Calu3 (cell line): ENCODE measurements at places on chromosomes 5 and 9.
A peak's percentile ranks its signal among the peaks of the same experiment; 100 is the strongest.

- DNase-seq = no peak
These were observed 66.2 kb upstream of the SSBP2 start for GRCh38 chr5:81817086-81817485.

GRCh38 chr5:52283221-52283620 lies 504.5 kb upstream of the ITGA1 start:
- DNase-seq = peak; percentile 15

DNA sequence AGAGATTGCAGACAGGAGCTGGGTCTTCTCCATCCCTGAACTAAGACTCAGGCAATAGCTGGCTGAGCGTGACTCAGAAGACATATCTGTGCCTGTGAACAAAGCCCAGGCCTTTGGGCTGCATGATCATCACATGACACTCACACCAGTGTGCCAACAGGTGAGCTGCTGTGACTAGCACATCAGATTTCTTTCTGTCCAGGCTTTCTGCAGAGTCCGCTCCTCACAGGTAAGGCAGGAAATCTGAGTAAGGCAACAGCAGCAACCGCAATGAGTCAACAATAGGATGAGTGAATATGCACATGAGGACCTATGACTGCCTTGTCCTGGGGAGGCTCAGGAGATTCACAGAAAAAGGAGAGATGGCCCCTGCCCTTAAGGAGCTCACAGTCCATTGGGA lies 293.6 kb downstream of the ACTL7B start:
- no peak for DNase-seq

GRCh38 chr5:173327084-173327947 lies 898 bp downstream of the STC2 start:
- peak; percentile 41 for DNase-seq

GRCh38 chr5:173624282-173624681 lies 7.8 kb upstream of the BOD1 start:
- no peak for DNase-seq

- DNase-seq = peak; percentile 53
These were observed 232.8 kb downstream of the DOCK8 start for GRCh38 chr9:447230-448025.
